IMR-90 (cell line): ENCODE measurements at places on chromosomes 7 and 10. TPM values are rescaled to one million over a fixed set of nuclear protein-coding genes. Genes with fewer than 3 reads are reported as not detected.
A peak's percentile ranks its signal among the peaks of the same experiment; 100 is the strongest.

The ARHGEF5 gene
- polyA plus RNA-seq = 0.10 and 0.19 TPM in 2 replicates

GRCh38 chr10:14656052-14656730 lies 118.5 kb downstream of the FAM107B start:
- DNase-seq = no peak

GRCh38 chr10:28677888-28678686 lies 766 bp downstream of the BAMBI start:
- DNase-seq = peak; percentile 22

GRCh38 chr10:78903341-78903940 lies 165.3 kb upstream of the ZMIZ1 start:
- DNase-seq = no peak

GRCh38 chr7:128911423-128912031 lies 1.0 kb upstream of the KCP start:
- DNase-seq = no peak

The LIPM gene
- polyA plus RNA-seq = not detected in 2 replicates

DNA sequence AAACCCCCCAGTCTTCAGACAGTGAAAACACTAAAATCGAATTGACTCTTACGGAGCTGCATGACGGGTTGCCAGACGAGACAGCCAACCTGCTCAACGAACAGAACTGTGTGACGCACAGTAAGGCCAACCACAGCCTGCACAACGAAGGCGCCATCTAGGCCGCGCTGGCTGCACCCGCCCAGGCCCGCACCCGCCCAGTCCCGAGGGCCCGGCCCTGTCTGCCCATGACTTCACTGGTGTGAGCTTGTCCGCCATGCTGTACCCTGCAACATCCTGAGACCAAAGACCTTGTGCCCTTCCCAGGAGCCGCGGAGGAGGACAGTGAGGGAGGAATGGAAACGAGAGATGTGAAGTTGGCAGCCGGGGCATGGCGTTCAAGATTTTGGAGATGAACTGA lies 116.1 kb downstream of the NT5C2 start:
- DNase-seq = no peak

The TMEM140 gene
- 0.23 and 0.24 TPM in 2 replicates for polyA plus RNA-seq

The BAMBI gene
- 13.4 and 14.4 TPM in 2 replicates for polyA plus RNA-seq

- peak; percentile 92 for DNase-seq
Observed at GRCh38 chr10:62231371-62231770, 37.3 kb downstream of the RTKN2 start.

DNA sequence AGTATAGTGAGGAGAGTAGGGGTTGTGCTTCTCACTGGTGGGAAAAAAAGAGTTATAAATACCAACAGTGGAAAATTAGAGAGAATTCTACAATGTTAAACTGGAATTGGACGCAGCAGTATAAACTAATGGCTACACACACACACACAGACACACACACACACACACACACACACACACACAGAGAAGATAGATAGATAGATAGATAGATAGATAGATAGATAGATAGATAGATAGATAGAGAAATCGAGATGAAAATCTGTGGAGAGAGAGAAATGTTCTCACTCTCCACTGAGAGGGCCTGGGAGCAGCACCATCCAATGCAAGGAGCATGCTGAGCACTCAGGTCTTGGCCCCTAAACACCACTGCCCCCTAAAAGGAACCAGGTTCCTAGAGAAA lies 99.9 kb upstream of the LRRC4 start:
- DNase-seq = no peak

GRCh38 chr7:82384779-82385178 lies 58.8 kb downstream of the CACNA2D1 start:
- no peak for DNase-seq

The NEUROG3 gene
- not detected in 2 replicates for polyA plus RNA-seq

The LIPK gene
- polyA plus RNA-seq = not detected in 2 replicates

DNA sequence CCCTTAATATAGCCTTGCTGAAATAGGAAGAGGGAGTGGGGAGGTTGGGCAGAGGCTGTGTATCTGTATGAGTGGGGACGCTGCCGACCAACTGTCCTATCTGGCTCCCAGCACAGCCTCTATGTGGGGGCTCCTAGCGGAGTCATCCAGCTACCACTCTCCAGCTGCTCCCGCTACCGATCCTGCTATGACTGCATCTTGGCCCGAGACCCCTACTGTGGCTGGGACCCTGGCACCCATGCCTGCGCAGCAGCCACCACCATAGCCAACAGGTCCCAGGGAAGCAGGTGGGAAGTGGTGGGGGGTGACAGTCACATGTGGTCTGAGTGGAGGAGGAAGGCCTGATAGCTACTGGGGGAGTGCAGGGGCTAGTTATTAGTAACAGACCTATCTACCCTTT lies 6.6 kb downstream of the MRPL43 start:
- DNase-seq = no peak

The TMEM270 gene
- 0.17 TPM in 1 of 2 replicates, not detected in the other for polyA plus RNA-seq

The GBX1 gene
- polyA plus RNA-seq = not detected in 2 replicates

The HYAL4 gene
- polyA plus RNA-seq = not detected in 2 replicates

The LRIT1 gene
- not detected in 2 replicates for polyA plus RNA-seq

The ZNF487 gene
- polyA plus RNA-seq = 1.7 TPM in 2 replicates

DNA sequence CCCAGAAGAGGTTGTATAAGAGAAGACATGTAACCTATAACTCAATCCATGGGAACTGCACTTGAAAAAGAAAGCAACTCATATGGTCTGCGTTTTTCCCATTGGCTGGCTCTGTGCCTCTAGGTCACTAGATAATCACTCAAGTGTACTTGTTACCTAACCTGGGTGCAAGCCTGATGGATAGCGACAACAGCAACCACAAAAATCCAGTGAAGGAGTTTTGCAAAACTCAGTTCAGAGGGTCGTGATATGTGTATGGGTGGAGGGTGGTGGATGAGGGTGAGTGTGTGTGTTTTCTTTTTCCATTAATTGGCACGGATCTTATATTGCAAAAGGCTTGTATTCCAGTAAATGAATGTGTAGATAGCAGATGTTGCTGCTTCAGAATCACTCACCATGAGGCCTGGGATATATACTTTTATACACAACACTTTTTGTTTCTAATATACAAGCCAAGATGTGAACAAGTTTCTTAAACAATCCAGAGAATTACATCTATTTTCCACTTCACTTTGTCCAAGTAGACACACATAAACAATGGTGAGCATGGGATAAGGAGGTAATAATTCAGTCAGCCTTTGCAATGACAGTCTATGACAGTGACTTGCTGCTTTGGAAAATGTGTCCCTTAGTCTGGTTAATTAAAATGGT lies 286.9 kb upstream of the DKK1 start:
- DNase-seq = peak; percentile 82
